ENCODE measurements at places on chromosomes 6 and 20.

DNA sequence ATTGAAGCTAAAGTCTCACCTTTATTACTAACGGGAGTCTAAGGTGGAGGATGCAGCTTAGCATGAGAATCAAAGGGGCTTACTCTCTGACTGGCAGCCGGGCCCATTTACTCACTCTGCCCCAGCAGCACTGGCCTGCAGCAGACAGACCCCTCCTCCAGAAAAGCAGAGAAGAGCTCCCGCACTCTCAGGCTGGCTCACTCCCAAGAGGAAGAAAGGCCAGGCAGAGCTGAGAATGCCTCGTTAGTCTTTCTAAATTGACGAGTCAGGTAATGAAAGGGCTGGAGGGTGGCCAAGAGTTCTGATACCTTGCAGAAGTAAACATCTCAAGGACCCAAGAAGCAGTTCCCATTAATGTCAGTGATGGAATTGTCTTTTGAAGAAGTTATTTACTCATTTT lies 44.5 kb upstream of the IL20RA start:
- no peak for DNase-seq

GRCh38 chr20:49724408-49725223 lies 10.9 kb upstream of the B4GALT5 start:
- no peak for DNase-seq

DNA sequence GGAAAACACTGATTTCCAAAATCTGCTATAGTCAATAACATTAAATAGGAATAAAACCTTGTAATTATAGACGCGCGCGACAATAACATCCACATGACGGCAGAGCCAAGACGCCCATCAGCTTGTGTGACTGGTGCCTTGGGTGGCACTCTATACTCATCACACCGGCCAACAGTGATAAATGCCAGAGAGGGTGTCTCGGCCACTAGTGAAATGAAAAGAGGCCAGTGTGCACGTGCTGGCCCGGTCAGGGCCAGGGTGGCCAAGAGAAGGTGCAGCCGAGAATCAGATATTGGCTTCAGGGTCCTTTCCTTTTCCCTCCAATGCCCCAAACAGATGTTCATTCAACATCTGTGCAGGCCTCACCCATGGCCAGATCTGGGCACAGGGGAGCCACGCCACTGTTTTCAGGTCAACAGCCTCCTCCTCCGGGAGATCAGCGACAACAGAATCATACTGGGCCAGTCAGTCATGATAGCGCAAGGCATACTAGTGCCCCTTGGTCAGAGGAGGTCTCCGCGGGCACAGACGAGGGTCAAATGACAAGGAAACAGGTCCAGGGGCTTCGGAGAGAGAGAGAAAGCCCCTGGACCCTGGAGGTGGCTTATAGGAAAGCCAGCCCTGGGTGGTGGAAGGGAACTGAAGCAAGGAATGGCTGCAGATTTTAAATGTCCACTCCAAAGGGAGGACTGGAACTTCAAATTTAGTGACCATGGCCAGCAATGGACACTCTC lies 134.5 kb downstream of the PRND start:
- no peak for DNase-seq

DNA sequence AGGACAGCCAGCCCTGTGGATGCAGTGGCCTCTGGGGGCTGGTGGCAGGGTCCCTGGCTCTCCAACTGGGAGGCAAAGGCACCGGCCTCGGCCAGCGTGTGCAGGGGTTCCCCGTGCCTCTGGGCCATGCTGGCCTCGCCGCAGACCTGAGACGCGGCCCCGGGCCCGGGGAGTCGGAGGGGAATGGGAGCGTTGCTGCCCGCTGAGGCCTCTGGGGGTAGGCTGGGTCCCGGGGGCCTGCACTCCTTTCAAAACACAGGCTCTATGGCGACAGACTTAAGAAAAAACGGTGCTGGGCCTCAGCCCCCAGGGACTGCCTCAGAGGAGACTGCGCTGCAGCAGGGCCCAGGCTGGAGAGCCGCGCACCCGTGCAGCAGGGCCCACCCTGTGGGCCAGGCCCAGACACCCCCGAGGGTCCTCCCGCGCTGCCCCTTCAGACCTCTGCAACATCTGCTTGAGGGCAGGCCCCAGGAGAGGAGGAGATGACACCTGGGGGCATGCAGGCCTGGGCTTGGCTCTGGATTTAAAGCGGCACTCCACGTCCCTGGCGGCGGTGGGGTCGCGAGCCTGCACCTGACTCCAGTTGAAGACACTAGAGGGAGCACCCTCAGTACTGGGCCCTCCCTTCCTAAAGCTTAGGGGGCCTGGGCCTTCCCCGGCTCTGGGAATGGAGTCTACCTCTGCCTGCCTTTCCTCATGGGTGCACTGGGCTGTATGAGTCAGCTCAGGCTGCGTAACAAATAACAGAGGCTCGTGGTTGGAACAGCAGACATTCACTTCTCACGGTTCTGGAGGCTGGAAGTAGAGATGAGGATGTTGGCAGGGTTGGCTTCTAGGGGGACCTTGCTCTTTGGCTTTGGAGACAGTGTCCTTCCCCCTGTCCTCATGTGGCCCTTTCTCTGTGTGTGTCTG lies 117.4 kb upstream of the RPS6KA2 start:
- no peak for DNase-seq

DNA sequence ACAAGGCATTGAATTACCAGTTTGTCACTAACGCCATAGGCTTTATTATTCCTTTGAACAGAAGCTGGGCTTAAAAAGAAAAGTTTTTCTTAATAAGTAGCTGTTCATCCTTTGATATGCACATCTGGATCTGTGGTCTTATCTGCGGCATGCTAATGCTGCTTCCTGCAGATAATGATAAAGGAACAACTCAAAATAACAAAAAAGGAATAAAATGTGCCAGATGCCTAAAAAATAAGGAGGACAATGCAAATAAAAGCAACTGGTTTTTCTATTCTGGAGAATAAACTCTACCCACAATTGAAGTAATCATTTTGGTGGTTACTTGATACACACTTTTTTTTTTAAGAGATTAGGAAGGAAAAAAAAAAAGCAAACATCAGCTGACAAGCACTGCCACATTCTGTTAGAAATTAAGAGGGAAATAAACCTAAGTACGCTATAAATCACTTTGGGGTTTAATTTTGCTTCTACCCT lies 156.8 kb upstream of the SALL4 start:
- no peak for DNase-seq

GRCh38 chr20:11726026-11726425 lies 191.7 kb upstream of the BTBD3 start:
- no peak for DNase-seq

DNA sequence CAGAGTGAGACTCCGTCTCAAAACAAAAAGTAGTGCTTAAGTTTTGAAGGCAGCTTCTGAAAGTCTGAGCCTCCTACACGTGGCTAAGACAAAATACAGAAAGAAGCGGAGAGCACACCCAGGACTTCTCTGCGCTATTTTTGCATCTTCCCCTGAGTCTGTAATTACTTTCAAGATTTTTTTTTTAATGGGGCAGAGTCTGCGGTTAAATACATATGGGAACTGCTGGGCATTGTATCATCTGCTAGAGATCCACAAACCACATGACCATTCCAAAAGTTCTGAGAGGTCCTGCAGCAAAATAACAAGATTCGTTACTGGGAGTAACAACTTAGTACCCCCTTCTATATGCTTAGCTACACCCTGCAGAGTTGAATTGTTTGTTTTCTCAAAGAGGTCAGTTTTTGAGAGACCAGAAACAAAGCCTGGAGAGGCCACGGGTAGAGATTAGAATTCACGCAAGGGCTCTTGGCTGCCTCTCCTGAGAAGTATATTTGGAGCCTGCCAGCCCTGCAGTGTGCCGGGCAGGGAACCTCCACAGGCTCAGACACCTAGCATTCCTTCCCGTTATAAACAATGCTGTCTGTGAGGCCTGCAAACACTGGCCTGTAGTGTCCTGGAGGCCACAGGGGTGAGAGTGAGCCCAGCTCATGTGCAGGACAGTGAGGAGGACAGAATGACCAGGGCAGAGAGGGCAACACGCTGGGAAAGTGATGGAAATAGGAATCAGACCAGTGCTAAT lies 48.2 kb upstream of the FAM50B start:
- no peak for DNase-seq

- no peak for DNase-seq
These were observed 69.3 kb upstream of the FYN start for GRCh38 chr6:111942561-111942960.

GRCh38 chr6:53588816-53589509 lies 44.1 kb upstream of the GCLC start:
- DNase-seq, result no peak

GRCh38 chr6:169604076-169604475 lies 97.8 kb downstream of the WDR27 start:
- DNase-seq, result no peak

- DNase-seq, result no peak
These were observed 1041.8 kb upstream of the ADGRB3 start for GRCh38 chr6:67593247-67593646.

DNA sequence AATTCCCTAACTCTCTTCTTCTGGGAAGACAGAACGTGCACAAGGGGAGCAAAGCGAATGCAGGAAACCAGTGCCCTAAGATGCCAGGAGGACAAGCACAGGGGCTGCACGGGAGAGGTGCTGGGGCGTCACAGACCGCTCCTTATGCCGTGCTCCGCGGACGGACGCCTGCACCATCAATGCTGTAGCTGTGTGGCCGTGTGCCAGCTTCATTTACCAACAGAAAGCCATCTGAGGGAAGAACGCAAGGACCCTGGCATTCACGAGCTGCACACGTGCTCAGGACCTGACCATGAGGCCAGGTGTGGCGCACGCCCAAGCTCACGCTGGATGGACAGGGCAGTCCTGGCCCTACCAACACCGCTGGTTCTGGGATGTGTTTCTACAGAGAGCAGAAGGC lies 35.4 kb downstream of the WDR27 start:
- no peak for DNase-seq

GRCh38 chr20:48697845-48698491 lies 129.8 kb downstream of the PREX1 start:
- no peak for DNase-seq

GRCh38 chr20:5187122-5187521 lies 60.3 kb downstream of the CDS2 start:
- DNase-seq, result no peak

DNA sequence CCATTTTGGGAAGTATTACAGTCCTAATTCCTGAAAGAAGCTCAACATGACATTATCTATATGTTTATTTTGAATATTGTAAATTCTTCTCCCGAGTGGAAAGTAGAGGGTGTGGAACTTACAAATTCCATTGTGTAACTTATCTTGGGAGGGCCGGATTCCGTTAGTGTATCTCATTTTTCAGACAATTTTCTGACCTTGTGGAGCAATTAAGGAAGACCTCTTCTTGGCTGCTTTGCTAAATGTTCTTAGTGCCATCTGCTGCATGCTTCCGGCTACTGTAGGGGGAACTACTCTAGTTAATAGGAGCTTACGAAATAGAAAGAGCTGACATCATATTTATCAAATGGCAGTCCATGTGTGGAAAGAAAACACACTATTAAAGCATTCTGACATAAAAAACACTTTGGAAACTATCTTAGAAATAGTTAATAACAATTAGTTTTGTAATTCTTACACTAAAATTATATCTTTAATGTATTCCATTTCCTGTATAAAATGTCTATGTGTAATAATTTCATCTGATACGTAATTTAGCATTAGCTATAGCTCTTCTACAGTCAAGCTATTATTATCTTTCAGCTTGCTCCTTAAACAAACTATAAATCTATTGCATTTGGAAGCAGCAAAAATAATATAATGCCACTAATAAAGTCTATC lies 41.5 kb upstream of the KCNQ5 start:
- DNase-seq, result no peak

DNA sequence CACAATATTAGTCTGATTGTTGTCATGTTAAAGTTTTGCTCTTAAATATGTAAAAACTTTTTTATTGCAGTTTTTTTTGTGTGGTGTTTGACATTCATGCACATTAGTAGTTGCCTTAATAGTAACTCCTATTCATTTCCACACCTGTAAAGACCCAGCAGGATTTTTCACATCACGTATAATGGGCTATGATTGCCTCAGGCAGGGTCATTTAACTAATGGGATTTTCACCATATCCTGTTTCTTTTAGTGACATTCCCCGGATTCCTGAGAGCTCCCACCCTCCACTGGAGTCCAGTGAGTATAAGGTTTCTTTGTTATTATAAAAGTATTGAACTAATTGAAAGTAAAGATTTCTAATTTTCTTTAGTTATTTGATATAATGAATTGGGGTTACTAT lies 359.2 kb downstream of the RIMS1 start:
- DNase-seq, result no peak

GRCh38 chr6:158630938-158631616 lies 13.5 kb downstream of the DYNLT1 start:
- DNase-seq, result no peak

DNA sequence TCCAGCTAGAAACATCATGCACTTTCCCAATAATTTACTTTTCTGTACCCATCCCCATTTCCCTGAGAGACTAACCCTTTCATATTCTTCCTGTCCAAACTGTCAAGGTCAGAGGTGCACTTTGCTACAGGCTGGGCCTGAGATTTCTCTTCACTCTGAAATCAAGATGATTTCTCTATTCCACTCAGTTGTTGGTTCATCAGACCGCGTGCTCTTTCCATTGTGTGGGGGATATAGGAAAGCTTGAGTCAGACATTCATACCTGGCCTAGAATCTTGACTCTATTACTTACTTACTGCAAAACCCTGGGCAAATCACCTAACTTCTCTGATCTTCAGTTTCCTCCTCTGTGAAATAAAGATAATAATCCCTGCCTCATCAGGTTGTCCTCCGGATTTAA lies 4.7 kb upstream of the ZDHHC14 start:
- no peak for DNase-seq

- no peak for DNase-seq
These were observed 91.9 kb downstream of the CCDC170 start for GRCh38 chr6:151585741-151586140.

GRCh38 chr6:130890521-130890971 lies 63.3 kb downstream of the SMLR1 start:
- no peak for DNase-seq

- no peak for DNase-seq
These were observed 7.3 kb upstream of the RNF24 start for GRCh38 chr20:4022386-4023286.

- DNase-seq, result no peak
These were observed 402.1 kb downstream of the EPHA7 start for GRCh38 chr6:93017213-93017612.

DNA sequence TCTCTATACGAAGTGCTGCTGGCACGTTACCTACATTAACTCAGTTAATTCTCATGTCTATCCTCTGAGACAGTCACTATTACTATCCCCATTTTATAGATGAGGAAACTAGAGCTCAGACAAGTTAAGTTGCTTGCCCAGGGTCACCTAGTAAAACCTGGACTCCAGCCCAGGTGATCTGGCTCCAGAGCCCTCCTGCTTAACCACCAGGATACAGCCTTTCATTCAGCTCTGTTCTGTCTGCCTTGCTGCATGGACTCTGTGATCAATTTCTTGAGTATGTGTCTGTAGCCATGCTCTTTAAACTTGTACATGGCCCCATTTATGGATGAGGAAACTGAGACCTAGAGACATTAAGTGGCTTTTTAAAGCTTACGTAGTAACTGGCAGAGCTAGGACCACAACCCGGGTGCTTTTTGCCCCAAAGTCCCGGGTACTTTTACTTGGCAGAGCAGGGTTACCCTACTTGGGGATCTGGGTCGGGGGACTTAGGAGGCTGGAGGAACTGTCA lies 4.7 kb downstream of the CDKN1A start:
- no peak for DNase-seq
